ENCODE measurements at places on chromosomes 4 and X.

GRCh38 chrX:112786076-112786475 is 54.6 kb downstream of the AMOT start:
- DNase-seq = no peak

- no peak for DNase-seq
Measured at GRCh38 chr4:48203819-48204218, 65.8 kb downstream of the TEC start.

DNA sequence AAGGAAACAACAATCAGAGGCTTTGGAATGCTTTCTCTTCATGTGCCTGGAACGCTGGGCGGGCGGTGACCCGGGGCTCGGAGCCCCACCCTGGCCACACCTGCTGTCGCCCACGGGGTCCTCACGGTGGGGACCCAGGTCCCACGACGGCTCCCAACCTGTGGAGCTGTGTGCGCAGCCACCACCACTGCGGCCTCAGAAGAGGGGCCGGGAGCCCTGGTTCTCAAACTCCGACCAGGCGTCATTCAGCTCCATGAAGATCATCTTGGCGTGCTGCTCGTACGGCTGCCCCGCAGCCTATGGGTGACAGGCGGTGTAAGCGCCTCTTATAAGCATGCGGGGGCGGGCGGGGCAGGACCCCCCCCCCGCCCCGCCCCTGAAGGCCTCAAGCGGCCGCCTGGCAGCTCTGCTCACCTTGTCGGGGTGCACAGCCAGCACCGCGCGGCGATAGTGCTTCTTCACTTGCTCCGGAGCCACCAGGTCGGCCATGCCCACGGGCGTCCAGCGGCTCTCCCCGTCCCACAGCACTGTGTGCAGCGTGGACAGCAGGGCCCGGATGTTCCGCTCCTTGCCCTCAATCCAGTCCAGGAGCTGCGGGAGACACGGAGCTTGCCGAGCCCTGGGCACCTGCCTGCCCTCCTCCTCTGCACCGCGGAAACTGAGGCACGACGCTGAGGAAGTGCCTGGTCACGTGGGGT is 23.7 kb upstream of the CPLX1 start:
- no peak for DNase-seq

- DNase-seq = no peak
Measured at GRCh38 chrX:109299091-109299490, 182.8 kb downstream of the GUCY2F start.

DNA sequence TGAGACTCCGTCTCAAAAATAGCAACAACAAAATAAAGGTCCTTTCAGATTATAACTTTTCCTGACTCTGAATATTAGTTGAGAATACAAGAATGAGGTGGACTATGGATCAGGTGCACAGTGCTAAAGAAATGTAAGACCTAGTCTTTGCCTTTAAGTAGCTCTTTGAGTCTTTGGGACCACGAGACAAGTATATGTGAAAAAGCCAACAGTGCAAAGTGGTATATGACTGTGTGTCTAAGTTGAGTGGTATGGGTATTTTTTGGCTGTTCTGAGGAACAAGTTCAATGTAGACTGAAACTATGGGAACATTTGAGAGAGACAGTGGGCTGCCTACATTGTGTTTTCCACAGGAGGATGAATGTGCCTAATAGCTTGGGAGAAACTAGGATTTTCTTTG is 2.8 kb downstream of the GAB1 start:
- DNase-seq = no peak

GRCh38 chr4:3354455-3354811 is 61.6 kb downstream of the RGS12 start:
- no peak for DNase-seq

- no peak for DNase-seq
Measured at GRCh38 chr4:108763226-108763593, 357 bp upstream of the ETNPPL start.

DNA sequence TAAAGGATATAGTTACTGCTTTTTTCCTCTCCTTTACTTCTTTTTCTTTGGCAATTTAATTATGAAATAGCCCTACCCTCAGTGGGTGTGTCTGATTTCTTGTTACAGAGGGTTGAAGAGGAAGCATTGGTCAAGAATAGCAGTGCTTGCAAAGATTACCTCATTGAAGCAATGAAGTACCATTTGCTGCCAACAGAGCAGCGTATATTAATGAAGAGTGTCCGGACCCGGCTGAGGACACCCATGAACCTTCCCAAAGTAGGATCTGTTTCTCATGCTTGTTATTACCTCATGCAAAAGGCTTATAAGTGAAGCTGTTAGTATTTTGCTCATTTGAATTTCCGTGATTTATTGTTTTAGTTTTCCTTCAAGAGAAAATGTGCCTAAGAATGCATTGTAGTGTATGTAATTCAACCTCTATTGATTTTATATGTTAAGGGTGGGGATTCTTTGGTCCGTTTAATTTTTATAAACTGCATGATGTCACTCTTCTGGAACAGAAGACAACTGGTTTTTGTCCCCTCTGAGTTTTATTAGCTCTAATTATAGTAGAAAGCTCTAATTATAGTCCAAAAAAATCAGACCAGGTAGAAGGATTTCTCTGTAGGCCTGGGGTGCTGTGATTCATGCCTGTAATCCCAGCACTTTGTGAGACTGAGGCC is 27.9 kb upstream of the MSMO1 start:
- DNase-seq = no peak

- DNase-seq = no peak
Measured at GRCh38 chr4:53994382-53995102, 69.9 kb downstream of the CHIC2 start.

- DNase-seq = no peak
Measured at GRCh38 chrX:125778261-125778660, 387.8 kb downstream of the DCAF12L2 start.

DNA sequence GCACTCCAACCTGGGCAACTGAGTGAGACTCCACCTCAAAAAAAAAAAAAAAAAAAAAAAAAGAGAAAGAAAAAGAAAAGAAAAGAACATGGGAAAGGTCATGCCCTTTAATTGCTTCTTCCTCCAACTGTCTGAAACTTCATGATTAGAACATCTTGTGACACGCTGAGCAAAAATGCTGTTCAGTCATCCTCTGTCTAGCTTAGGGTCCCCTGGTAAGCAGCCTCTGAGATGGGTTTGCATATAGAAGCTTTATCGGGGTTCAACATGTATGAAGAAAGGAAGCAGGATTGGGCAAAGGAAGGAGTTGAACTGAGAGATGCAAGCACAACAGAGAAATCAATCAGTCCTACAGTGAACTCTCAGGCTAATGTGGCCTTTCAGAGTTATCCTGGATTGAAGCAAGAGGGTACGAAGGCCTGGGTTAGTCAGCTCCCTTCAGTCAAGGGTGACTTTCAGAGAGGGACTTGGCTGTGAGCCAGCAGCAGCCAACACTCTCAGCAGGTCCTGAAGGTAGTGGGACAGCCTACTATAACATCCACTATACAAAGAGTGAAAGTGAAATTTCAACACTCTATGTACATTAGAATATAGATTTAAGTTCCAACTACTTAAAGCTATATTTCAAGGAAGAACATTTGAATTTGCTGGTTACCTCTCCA is 11.4 kb downstream of the MAOB start:
- no peak for DNase-seq

GRCh38 chr4:2598511-2599303 is 62.3 kb downstream of the FAM193A start:
- DNase-seq = no peak

DNA sequence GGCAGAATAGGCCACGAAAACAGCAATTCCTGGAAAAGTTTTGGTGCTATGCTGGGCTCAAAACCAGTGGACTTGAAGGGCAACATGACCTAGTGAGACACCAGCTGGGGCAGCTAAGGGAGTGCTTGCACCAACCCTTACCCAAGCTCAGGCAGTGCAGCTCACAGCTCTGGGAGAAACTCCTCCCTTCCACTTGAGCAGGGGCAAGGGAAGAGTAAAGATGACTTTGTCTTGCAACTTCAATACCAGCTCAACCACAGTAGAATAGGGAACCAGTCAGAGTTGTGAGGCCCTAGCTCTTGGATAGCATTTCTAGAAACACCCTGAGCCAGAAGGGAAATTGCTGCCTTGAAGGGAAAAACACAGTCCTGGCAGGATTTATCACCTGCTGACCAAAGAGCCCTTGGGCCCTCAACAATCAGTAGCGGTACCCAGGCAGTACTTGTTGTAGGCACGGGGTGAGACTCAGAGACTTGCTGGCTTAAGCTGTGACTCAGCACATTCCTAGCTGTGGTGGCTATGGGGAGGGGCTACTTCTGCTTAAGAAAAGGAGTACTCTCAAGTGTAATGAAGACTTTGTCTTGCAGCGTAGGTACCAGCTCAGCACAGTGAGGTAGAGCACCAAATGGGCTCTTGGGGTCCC is 19.7 kb upstream of the ABCG2 start:
- DNase-seq = no peak

DNA sequence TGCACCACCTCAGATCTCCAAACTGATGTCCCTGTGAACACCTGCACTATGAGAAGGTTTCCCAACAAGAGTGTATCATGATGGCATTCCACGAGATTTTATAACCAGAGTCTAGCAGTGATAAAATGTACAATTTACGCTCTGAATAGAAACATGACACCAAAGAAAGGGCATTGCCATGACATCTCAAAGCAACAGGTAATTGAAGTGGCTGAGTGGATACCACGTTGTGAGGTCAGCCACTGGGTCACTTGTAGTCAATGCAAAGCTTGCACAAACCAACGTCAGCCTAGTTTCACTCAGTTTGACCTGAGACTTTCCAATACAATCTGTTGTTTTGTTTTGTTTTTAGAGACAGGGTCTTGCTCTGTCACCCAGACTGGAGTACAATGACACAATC is 15.0 kb upstream of the SLC25A5 start:
- no peak for DNase-seq

DNA sequence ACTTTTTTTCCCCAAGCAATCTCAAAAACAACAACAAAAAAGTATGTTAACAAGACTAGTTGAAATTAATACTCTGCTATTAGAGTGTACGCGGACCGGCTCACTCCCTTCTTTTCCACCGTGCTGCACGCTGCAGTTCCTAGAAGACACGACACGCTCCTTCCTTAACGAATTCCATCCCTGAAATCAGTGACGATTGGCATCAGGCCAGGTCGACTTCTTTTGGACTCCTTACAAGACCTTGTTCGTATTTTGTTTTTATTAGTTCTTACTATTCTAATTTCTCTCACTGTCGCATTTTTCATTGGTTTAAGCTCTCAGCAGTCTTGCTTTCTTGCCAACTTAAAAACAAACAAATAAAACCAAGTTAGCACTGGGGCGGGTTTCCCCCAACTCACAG is 175.8 kb upstream of the PITX2 start:
- no peak for DNase-seq

GRCh38 chr4:83618991-83619645 is 83.2 kb downstream of the GPAT3 start:
- DNase-seq = no peak

DNA sequence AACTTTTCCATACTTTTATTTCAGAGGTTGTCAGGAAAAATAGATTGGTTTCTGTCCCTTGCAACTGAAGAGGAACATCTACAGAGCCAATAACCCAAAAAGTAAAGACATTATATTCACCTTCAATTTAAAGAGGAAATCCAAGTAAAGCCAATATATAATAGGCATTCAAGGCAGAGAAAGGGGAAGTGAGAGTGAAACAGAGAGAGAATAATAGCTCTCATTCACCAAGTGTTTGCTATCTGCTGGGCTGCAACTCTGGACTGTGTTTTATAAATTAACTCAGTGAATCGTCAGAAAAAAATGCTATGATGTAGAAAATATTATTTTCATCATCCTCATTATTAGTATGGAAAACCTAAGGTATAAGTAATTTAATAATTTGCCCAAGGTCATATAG is 448.5 kb downstream of the TRAM1L1 start:
- DNase-seq = no peak

GRCh38 chr4:52876069-52876468 is 14.0 kb downstream of the RASL11B start:
- no peak for DNase-seq

GRCh38 chrX:101394372-101394771 is 3.6 kb downstream of the RPL36A start:
- DNase-seq = no peak

GRCh38 chrX:153640045-153640686 is 6.8 kb upstream of the DUSP9 start:
- DNase-seq = no peak

GRCh38 chr4:52655506-52655905 is 3.6 kb downstream of the USP46 start:
- DNase-seq = no peak

- DNase-seq = no peak
Measured at GRCh38 chr4:147286846-147287587, 193.9 kb upstream of the EDNRA start.

- DNase-seq = no peak
Measured at GRCh38 chr4:13294961-13295605, 189.1 kb downstream of the RAB28 start.

DNA sequence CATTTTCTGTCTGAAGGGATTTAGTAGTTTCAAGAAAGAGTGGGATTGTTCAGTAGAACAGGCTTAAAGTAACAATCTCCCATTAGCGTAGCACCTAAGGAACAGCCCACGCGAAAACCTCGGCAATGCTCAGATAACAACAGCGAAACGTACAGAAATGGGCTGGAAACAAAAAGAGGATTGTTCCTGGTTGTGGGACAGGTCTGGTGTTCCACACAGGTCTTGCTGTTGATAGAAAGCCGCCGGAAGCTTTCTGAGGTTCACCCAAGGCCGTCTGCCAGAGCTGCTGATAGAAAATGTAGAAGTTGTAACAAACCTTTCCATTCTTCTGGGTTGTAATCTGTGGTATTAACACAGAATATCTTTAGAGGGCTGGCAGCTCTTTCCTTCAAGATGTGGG is 69.4 kb upstream of the CLCN4 start:
- DNase-seq = no peak

DNA sequence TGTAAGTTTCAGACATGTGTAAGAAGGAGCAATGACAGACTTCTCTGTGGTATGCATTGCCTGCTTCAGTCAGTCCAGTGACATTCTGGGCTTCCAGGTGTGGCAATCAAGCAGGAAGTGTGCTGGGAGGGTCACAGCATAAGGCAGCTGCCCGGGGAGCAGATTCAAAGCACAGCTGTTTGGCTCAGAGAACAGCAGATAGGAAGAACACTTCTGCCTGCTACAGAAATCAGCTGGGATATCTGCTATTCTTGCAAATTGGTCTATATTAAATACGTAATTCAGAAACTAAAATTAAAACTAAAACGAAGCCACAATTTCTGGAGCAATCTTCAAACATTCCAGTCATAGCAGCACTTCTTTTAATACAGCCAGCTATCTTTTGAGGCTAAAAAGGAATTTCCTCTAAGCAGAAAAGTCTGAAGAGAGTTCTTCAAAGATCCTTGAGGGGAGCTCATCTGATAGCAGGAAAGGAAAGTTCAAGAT is 47.5 kb upstream of the GALNT7 start:
- DNase-seq = peak; percentile 4

DNA sequence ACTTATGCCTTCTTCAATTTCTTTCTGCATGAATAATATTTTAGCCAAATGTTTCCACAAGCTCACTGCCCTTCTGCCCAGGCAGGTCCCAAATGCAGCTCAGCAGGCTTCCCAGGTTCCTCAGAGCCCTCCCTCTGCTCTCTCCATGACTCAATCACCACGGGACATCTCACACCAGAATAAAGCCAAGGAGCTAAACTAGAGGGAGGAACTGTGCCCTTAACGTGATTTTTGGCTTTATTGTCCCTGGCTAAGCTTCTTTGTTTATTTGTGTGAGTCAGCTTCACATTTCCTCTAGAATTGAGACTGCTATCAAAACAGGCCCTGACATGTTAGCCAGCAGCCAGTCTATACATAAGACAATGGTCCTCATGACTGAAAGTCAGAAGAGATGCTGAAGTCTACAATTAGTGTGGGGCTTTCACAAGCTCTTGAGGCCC is 186.4 kb upstream of the GALNT7 start:
- DNase-seq = no peak

- no peak for DNase-seq
Measured at GRCh38 chr4:2570551-2571222, 34.2 kb downstream of the FAM193A start.

Measured in NCI-H774 (cell line).